ENCODE measurements at places on chromosomes 7 and 10.

DNA sequence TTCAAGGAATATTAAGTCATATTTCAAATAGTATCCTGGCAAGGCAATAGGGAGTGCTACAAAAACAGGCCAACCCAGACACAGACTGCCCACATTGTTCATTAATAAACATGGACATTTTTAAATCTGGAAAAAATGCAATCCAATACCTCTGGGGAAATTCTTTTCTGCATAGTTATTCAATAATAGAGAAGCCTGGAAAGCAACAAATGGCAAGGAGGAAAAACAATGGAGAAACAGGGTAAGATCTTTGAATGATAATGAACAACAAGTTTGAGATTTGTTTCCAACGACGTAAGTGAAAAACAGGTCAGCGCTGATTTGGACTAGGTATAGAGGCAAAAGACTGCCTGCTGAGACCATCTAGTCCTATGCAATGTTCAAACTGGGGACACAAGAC is 44.7 kb upstream of the ZNF800 start:
- DNase-seq, result no peak

DNA sequence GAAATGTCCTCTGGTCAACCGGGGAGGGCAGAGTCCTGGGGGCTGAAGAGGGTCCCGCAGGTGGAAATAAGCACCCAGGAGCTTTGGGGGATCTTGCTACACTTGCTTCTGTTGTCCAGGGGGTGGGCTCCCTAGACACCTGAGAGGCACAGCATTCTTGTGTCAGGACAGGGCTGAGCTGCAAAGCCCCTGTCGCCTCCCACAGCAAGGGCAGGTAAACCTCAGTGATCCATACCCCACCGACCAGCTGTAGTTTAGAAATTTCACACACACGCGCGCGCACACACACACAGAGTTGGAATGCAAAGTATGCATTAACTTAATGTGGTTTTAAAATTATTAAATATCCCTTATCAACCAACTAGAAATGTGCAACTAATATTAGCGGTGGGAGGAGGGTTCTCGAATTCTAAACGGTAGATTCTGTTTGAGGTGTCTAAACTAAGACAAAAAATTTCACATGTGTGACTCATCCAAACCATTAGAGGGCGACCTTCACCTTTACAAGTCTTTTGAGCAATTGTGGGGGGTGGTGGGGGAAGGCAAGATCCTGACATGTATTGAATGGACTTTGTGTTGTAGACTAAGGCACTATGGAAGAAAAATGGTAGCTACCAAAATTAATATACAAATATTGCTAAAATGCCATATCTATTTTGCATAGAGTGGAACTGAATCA is 34.3 kb upstream of the PTF1A start:
- no peak for DNase-seq

- DNase-seq, result no peak
Observed at GRCh38 chr7:155714702-155715101, 70.2 kb downstream of the RBM33 start.

DNA sequence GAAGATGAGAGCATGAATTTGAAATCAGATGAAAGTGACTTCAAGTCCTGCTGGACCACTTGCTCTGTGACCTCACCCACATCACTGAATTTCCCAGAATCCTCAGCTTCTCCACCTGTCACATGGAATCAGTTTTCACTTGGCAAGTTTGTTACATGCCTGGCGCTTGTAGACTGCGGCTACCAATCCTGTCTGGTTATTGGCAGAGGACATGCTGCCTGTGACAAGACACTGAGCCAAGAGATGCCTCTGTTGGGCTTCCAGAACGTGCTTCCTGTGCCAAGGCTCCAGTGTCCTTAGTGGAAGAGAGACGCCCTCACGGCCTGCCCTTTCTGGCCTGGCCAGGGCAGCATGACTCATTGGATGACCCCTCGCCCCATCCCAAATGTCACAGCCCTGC is 4.4 kb upstream of the MYL10 start:
- no peak for DNase-seq

DNA sequence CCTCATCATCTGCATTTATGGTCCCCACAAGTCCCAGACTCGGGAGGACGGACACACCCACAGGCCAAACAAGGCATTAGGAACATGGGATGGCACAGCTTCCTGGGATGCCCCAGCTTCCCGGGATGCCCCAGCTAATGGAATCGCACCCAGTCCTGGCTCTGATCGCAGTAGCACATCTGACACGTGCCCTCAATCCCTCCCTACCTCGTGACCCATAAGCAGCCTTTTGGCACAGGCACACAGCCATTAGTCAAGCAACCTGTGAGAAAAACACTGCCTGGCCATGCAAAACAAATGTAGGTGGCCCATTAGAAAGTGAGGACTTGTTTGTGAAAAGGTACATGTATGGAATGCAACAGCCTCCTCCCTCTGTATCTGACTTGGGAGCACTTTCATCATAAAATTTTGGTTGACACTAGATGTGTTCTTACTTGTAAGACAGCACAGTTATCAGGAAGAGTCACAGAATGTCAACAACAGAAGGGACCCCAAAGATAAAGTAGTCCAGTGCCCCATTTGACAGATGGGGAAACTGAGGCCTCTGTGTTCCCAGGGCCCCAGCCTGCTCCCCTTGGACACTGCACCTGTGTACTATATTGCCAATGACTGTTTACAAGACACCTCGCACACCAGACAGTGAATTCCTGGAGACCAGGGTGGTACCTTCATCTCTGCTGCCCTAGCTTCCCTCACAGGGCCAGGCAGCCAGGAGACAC is 34.4 kb downstream of the DLG5 start:
- DNase-seq, result no peak
